ENCODE measurements at places on chromosomes 16 and 17.

GRCh38 chr17:17103160-17103559 lies 60.9 kb downstream of the MPRIP start:
- DNase-seq, result no peak

DNA sequence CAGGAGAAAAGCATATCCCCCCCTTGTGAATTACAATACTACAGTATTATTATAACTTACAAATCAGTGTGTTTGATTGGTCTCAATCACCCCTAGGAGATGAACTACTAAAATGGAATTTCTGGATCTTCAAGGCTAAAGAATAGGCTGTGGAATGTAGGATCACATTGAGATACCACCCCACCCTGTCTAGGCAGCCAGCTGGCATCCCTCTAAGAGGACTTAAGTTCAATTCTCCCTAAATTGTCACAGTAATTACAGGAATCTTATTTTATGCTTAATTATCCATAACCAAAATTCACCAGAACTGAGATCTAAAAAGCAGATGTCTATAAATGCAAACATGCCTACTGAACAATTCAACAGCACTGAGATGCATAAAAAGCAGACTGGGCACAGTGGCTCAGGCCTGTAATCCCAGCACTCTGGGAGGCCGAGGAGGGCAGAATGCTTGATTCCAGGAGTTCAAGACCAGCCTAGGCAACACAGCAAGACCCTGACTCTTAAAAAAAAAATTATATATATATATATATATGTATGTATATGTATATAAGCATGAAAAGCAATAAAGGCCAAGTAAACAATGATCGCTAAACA lies 12.0 kb downstream of the AP1G1 start:
- DNase-seq, result no peak

DNA sequence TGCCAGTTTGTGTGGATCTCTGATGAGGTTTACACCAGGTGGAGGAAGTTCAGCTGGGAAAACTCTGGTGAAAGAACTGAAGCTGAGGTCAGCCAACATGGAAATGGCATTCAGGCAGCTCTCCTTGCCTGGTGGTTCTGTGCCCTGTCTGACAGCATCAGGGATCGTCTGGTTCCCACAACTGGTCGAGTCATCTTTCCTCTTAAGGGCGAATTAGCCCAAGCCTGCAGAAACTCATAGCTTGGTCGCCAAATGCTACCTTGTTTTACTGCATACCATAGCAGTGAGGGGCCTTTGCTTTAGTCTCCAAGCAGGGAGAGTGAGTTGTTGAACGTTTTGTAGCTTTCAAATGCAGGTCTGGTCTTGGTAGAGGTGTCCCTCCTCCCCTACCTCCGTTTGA lies 7.2 kb downstream of the PLCG2 start:
- DNase-seq, result no peak

GRCh38 chr16:13378151-13378550 lies 476.8 kb downstream of the SHISA9 start:
- no peak for DNase-seq

- no peak for DNase-seq
These were observed 1.9 kb upstream of the RPL26 start for GRCh38 chr17:8384801-8385378.

GRCh38 chr16:4086153-4086552 lies 30.1 kb downstream of the ADCY9 start:
- DNase-seq, result no peak

GRCh38 chr17:44222112-44222869 lies 2.8 kb upstream of the UBTF start:
- peak; percentile 70 for DNase-seq

Measured in activated T-cell treated with anti-CD3 and anti-CD28 coated beads, Interleukin-2, amount 50 U/mL, for 24 hours (primary cell).